Gastroesophageal sphincter (tissue), 4 donors: ENCODE measurements at places on chromosomes 7 and 10.

DNA sequence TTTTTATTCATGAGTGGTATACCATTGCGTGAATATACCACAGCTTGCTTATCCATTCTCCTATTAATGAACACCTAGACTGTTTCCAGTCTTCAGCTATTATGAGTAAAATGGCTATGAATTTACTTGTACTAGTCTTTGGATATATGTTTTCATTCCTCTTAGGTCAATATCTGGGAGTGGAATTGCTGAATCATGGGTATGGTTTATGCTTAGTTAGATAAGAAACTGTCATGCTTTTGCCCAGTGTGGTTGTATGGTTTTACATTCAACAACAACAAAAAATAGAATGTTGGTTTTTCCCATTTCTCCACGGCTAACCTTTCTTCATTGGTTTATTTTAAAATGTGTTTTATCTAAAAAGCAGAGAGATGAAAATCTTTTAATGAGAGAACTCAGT, 308.3 kb downstream of the PHF14 start:
- ATAC-seq = no peak

- no peak for ATAC-seq
Observed at GRCh38 chr7:80287400-80288174, 153.0 kb downstream of the GNAI1 start.

- ATAC-seq = no peak
Observed at GRCh38 chr7:95213148-95213547, 111.2 kb downstream of the PON1 start.

DNA sequence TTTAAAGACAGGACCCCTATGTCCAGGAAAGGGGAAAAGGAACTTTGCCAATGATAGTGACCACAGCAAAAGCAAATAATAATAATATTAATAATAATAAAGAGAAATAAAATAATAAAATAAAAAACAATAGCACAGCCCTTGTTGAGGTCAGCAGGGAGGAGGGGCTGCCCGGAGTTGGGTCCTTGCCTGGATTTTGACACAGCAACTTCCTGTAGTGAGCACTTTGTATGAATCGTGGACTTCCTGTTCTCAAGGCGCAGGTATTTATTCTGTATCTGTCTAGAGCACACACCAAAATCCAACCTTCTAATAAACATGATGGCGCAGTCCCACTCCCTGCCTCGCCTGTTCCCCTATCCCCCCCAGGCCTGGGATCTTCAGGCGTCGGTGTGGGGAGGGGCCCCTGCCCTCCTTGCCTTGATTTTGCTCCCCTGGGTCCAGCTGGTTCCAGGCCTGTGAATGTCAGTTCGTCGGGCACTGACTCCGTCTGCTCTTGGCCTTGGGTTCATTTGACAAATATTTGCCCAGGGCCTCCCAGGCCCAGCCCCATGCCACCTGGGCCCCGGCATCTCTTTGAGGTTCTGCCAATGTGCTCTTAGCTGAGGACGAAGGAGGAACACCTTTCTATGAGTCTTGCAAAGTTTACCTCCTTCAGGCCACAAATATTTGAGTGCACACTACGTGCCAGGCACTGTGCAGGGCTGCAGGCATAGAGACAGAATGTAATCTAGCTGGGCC, 13.9 kb downstream of the TRIM8 start:
- no peak for ATAC-seq

- no peak for ATAC-seq
Observed at GRCh38 chr7:141287936-141288335, 214.1 kb downstream of the TMEM178B start.

DNA sequence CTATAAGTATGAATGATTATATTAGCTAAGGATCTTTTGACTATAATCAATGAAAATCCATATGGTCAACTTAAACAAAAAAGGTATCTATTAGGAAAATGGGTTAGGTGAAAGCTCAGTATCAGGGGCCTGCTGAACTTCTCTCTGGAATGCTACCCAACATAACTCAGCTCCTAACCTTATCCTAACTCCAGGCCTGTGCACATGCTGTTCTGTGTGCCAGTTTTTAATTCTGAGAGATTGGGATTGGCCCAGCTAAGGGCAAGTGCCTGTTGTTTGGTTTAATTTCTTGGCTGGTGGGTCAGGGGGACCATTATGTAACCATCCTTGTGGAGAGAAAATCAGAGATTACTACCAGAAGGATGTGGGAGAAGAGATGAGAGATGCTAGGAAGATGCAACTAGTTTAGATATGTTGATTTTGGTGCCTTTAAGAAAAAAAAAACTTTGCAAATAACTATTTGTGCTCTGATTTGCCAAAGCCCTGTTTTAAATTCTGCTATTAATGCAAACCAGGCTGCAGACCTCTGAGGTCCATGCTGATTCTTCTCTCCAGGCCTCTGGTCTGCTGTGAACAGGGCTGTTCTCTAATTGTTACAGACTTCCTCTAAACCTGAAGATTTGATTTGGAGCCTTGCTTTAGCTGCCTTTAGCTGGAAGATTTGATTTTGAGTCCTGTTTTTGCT, 23.9 kb upstream of the HDAC9 start:
- no peak for ATAC-seq

GRCh38 chr7:87624628-87625027, 3.6 kb upstream of the RUNDC3B start:
- ATAC-seq = no peak

DNA sequence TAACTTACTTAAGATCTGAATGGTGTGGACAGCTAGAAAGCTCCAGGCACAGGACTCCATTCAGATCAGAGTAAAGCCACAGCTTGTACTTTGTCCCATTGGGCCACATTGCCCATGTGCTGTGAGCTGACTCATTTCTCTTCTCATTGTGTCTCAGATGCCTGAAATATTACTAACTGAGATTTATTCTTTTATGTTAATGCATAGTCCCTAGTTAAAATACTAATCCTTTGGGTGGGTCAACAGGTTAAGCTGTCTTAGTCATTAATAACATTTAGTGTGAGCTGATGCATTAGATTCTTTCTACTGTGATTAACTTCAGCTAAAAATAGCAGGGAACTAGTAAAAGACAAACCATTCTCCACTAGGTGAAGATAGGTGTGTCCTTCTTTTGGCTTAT, 104.7 kb upstream of the ARMC3 start:
- ATAC-seq = no peak

DNA sequence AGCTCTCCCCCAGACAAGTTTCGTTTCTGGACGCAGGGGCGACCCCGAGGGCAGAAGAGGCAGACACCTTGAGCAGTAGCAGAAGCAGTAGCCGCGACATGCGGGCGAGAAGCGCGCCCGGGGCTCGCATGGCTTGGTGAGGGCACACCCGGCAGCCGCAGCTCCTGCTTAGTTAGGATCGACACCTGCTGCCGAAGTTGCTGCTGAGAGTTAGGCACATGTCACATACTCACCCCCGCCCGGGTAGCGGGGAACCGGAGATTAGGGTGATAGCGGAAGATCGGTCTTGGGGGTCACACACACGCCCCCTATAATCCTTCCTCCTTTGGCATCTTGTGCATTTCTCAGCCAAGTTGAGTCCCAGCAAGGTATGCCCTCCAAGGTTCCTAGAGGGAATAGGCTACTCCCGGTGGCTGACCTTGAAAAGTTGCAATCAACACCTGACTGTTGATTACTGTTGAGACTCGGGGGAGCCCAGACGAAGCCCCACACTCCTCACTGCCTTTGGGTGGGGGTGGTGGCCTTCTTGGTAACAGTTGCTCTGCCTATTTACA, 668 bp downstream of the GPR37 start:
- ATAC-seq = peak; percentile 5

GRCh38 chr10:98339799-98340198, 71.8 kb upstream of the LOXL4 start:
- ATAC-seq = no peak

DNA sequence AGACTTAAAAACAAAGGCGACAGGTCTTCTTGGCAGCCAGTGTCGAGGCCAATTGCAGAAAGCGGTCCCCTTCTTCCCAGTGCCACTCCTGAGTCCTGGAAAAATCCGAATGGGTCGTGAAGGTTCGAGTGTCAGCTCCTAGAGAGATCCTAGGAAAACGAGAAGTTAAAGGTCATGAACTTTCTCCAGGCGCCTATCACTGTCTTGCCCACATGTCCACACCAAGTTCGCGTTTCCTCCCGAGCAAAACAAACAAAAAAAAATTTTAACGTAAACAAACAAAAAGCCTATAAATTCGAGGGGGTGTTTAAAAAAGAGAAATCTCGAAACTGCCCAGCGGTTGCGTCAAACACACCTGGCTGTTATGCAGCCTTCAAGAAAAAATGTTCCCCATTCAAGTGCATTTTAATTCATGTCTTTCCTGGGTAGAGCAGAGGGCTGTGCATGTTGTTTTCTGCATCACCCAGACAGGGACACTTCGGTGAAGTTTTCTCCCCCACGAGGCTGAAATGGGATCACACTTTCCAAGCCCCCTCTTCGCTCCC, 1.5 kb downstream of the ARHGAP21 start:
- no peak for ATAC-seq

GRCh38 chr7:7884855-7885254, 83.7 kb upstream of the GLCCI1 start:
- ATAC-seq = no peak

DNA sequence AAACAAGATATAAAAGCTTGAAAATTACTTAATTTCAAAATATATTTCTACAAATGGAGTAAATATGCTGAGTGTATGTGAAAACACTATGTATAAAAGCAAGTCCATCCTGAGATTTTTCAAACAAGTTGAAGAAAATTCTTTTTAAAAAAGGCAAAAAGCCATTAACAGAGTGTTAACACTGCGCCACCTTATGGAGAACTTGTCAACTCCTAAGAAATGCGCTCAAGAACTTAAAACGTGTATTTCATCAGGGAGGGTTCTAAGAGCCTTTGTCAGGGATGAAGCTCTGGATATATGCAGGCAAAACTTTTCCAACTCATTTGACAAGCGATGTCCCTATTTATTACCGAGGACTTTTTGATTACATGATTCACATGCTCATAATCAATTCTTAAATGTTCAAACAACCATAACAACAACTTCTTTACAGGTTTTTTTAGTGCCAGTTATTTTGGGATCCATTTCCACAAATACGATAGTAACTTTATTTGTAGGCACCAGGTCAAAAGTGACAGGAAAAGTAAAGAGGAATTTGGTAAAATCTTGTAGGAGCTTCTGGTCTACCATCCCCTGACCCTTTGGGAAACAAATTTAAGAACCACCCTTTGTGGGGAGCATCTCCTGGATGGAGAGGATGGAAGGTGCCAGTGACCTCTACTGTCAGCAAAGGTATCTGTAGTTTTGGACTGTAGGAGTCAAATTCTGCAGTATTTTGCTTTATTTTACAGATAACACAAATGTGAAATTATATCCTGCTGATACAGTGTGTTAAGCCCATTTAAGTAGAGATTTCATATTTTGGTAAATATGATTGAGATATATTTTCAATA, 23.2 kb downstream of the CALCR start:
- no peak for ATAC-seq

DNA sequence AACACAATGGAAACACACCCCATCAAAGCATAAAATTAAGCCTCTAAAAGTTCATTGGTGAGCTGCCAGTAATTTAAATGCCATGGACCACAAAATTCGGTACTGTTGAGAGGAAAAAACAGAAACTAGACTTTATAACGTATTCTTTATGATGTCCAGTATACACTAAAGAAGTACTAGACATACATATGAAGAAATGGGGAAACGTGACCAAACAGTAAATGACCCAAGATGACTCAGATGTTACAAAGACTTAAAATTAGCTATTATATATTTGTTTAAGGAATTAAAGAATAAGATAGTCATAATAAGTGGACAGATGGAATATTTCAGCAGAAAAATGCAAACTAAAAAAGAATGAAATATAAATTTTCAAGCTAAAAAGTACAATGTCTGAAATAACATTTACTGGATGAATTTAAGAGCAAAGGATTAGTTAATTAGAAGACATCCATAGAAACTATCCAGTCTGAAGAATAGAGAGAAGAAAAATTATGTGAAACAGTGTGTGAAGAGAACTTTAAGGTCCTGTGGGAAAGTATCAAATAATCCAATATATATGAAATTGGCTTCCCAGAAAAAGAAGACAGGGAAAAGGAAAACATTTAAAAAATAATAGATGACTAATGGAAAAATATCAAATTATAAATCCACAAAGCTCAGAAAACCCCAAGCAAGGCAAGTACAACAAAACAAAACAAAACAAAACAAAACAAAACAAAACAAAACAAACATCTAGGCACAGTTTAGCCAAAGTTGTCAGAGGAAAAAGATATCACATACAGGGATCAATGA, 69.4 kb downstream of the SAMD9 start:
- ATAC-seq = no peak

DNA sequence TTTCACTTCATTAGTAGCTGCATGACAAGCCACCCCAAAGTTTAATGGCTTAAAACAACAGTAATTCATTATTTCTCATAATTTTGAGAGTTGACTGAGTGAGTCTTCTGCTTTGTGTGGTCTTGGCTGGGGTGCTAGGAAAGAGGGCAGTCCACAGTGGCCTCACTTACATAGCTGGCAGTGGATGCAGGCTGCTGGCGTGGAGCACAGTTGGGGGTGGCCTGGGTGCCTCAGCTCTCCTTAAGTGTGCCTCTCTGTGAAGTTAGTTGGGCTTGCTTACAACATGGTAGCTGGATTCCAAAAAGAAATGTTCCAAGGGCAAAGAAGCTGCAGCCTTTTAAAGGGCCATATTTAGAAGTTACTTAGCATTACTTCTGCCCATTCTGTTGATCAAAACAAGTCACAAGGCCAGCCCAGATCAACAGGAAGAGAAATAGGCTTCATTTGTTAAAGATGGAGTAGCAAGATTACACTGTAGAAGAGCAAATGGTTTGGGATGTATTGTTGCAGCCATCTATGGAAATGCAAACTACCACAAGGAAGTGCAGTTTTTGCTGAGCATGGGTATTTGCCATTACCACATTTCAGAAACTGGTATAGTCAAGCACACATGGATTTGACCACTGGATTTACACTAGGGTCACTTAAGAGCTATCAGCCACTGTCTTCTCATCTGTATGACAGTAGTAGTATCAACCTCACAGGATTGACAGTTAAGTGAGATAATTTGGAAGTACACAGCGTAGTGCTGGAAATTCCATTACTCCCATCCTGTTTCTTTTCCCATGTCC, 33.6 kb downstream of the ZEB1 start:
- no peak for ATAC-seq

DNA sequence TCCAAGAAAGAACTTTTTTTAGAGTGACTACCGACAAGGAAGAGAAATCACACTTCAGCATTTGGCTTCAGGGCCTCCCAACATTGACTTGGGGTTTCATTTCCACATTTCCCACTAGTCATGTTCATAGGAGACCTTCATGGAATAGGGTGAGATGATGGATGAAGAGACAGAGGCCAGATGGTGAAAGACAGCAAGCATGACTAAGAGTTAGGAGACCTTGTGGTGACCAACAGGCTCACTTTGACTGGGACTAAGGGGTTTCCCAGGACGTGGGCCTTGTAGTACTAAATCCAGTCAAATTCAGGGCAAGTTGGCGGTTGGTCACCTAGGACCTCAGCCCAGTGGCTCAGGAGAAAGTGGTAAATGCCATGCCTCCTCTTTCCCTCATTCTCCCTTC, 3.0 kb upstream of the GIMAP5 start:
- no peak for ATAC-seq

- no peak for ATAC-seq
Observed at GRCh38 chr7:152086513-152086912, 61.0 kb downstream of the GALNT11 start.

DNA sequence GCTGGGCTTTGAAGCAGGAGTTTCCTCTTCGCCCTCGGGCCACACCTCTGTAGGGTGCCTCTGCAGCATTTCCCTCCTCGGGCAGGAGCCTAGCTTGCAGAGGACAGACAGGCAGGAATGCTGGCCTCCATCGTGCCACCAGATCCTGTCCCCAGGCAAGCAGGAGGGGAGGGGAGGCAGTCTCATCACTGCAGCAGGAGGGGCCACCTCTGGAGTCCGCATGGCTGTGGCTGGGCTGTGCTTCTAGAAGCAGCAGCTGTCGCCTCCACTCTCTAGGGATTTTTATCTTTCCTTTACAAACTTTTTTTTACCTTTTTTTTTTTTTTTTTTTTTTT, 181.4 kb downstream of the CUX1 start:
- ATAC-seq = no peak
